ENCODE measurements at places on chromosomes 2 and 18. TPM values are rescaled to one million over a fixed set of nuclear protein-coding genes. Genes with fewer than 3 reads are reported as not detected.
A peak's percentile ranks its signal among the peaks of the same experiment; 100 is the strongest.

The NFATC1 gene
- 94.8 TPM for total RNA-seq

The FABP1 gene
- not detected for total RNA-seq

- no peak for DNase-seq
Observed at GRCh38 chr2:196591004-196591403, 48.5 kb upstream of the CCDC150 start.

The ONECUT2 gene
- total RNA-seq: 0.02 TPM

The FTCDNL1 gene
- 3.9 TPM for total RNA-seq

- DNase-seq: no peak
Observed at GRCh38 chr2:101124643-101125366, 26.4 kb downstream of the TBC1D8 start.

DNA sequence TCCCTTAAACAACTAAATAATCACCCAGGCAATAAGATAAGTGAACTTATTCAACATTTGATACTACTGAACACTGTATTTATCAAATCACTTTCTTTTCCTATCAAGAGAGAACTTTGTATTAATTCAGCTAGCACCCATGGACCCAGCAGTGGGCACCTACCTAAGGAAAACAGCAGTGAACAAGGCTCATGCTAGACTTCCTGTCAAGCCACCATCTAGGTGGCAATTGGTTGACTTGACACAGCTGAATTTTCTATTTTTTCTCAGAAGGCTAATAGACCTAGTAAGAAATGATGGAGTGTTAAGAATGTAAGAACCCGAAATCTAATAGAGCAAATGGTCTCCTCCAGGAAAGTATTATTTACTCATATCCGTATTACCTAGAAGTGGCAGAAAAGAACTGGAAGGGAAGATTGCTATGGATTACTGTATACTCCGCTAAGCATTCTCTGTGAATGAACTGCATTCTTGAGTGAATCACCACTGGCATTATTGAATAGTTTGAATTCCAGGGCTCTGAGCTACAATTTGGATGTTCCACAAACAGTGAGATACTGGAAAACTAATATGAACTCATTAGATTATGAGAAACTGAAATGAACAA is 988.2 kb upstream of the CDH2 start:
- DNase-seq: no peak

DNA sequence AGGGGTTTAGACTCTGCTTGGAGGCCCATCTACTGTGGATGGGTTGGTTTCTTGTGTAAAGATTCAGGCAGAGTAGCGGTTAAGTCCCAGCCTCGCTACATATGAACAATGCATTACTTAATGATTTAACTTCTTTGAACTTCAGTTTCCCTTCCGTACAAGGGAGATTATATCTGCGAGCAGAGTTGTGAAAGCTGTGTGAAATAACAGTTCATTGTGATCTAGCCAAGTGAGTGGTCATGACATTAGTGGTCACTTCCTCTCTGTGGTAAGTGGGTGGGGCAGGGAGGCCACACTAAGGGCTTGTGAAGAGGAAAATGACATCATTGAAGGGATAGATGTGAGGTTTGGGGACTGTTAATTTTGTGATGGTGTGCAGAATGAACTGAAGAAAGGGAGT is 14.1 kb upstream of the MEX3C start:
- peak; percentile 40 for DNase-seq

- DNase-seq: peak; percentile 45
Observed at GRCh38 chr18:54717673-54718407, 110.4 kb upstream of the RAB27B start.

DNA sequence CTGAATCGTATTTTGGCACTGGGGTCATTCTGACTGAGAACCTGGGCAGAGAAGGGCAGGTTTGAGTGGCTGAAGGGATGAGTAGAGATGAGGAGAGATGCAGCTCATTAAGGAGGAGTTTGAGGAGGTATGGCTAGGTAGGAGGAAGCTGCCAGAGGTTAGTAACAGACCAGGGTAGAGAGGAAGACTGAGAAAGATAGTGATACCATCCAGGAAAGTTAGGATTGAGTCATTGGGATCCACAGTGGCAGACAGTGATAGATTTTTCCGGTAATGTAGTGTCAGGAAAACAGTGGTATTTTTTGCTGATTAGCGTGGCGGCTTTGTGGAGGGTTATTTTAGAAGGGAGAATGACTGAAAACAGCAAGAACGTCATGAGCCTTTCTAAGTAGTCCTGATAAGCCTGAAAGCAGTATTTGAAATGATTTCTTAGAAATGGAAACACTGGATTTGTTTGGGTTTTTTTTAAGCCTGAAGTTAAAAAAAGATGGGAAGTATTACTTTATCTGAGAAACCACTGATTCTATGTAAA is 65.6 kb upstream of the STON1 start:
- no peak for DNase-seq

The IL36RN gene
- total RNA-seq: not detected

GRCh38 chr2:31138037-31138962 is at the start of gene GALNT14:
Gene GALNT14, minus strand, starts transcription at chr2:31138440. Its CDS starts 354 bp downstream, at chr2:31138086.
- peak; percentile 60 for DNase-seq

DNA sequence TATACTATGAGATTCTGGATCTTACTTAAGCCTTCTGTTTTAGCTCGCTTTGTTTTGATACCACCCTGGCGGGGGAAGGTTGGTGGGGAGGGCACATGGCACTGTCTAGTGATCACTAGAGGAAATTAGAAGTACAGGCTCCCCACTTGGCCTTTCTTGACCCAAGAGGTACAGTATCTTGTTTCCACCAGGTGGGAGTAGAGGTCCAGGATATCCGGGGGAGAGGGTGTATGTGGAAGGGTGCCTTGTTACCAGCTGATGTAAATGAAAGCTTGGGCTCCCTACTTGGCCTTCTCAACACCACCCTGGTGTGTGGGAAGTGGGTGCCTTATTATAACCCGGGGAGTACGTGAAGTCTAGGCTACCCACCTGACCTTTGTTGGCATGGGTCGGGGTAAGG is 7.5 kb downstream of the GALNT1 start:
- no peak for DNase-seq

GRCh38 chr2:29024882-29025430 is 43.9 kb downstream of the TOGARAM2 start:
- no peak for DNase-seq

The RTTN gene
- 35.2 TPM for total RNA-seq

The PTPRN gene
- 0.09 TPM for total RNA-seq

DNA sequence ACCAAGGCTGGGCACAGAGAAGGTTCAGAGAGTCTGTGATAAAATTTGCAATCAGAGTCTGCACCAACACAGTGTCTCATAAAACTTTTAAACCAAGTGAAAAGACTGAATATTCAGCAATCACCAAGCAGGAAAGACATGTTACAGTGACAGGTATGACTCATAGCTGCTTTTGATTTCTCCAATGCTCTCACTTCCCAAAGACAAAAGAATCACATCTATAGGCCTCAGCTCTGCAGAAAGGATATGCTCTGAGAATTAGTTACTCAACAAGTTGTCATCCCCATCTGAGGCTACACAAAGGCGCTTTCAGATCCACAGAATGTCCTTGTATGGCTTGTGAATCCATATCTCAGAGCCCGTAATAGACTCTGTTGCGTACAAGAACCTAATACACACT is 92.5 kb downstream of the KCNF1 start:
- no peak for DNase-seq

The TET3 gene
- total RNA-seq: 15.9 TPM

The LYG2 gene
- total RNA-seq: not detected
